HS-27A (cell line): ENCODE measurements at places on chromosomes 6 and 20.

GRCh38 chr6:85685713-85686112, 43.0 kb upstream of the SYNCRIP start:
- no peak for DNase-seq

GRCh38 chr6:141957271-141957670, 175.5 kb upstream of the GJE1 start:
- no peak for DNase-seq

- peak; percentile 93 for DNase-seq
These were observed 69.8 kb upstream of the RIN2 start for GRCh38 chr20:19688031-19688806.

DNA sequence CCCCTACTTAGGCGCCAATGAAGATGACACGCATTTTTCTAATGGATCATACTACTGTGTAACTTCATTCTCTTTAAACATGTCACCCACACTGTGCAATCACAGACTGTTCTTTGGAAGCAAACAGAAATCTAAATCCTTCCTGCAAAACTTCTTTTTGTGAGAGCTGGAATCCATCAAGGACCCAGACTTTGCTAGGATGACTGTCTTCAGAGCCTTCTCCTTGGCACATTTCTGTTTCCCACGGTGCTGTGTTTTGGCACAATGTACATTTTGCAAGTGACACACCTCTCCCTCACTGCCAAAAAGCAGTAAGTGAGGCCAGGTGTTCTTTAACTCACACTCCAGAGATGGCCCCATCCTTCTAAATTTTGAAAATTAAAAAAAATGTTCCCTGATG, 21.7 kb upstream of the TAGAP start:
- DNase-seq = no peak

DNA sequence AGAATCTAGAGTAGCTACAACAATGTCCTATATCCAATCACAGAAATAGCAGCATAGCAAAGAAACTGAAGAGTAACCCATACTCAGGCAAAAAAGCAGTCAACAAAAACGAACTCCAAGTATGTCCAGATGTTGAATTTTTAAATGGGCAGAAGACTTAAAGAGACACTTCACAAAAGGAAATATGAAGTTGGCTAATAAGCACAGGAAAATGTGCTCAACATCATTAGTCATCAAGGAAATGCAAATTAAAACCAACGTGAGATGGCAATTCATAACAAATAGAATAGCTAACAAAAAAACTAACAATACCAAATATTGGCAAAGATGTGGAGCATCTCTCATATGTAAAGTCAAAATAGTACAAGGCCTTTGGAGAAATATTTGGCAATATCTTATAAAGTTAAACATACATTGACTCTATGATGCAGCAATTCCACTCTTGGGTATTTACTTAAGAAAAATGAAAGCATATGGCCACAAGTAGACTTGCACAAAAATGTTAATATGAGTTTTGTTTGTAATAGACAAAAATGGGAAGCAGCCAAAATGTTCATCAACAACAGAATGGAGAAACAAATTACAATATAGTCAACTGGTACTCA, 37.7 kb downstream of the FRK start:
- DNase-seq = no peak

GRCh38 chr6:169891846-169892245, 140.4 kb downstream of the ERMARD start:
- DNase-seq = no peak

- DNase-seq = no peak
These were observed 59.7 kb downstream of the GPR6 start for GRCh38 chr6:110037726-110038295.

- DNase-seq = no peak
These were observed 667 bp downstream of the STX11 start for GRCh38 chr6:144150710-144151657.

DNA sequence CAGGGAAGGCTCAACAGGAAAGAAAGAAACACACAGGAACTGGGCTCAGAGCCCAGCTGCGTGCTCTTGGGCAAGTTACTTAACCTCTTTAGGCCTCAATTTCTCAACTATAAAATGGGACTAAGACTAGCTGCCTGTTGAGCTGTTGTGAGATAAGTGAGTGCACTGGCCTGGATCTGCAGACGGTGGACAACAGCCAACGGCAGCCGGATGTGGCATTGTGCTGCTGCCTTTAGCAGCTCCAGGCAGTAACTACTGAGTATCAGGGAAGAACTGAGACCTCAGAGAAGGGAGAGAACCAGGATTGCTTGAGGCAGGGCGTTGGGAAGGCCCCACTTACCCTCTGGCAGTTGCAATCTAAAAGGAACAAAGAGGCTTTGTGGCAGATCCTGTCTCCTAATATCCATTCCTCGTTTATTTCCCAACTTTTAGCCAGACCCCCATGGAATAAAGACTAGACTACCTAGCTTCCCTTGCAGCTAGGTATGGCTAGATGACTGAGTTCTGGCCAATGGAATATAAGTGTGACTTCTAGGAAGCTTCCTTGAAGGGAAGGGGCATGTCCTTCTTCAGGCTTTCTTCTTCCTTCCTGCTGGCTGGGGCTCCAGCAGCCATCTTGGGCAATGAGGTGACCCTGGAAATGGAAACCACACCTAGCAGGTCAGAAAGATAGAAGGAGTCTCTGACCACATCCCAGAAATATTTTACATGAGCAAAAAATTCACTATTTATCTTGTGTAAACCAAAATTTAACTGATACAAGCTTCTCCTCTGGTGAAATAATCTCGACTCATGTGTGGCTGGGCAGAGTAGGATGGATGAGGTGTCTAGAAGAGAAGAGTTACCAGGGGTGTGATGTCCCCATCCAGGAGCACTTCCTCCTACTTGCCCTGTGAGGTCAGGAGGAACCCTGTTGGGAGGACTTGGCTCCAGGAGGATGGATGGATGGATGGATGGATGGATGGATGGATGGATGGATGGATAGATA, 67.6 kb downstream of the MRPL14 start:
- DNase-seq = no peak
